ENCODE measurements at places on chromosomes 16 and 17. TPM values are rescaled to one million over a fixed set of nuclear protein-coding genes. Genes with fewer than 3 reads are reported as not detected.

- no peak for ATAC-seq
Observed at GRCh38 chr16:64532117-64532516, 589.7 kb downstream of the CDH11 start.

Gene ABCC11
- 0.40 TPM for total RNA-seq

Gene NAA60
- total RNA-seq = 24.5 TPM

Gene CTRB1
- 0.44 TPM for total RNA-seq

All from esophagus mucosa (tissue), 1 donor.